ENCODE measurements at places on chromosomes 7 and 10.
A peak's percentile ranks its signal among the peaks of the same experiment; 100 is the strongest.

DNA sequence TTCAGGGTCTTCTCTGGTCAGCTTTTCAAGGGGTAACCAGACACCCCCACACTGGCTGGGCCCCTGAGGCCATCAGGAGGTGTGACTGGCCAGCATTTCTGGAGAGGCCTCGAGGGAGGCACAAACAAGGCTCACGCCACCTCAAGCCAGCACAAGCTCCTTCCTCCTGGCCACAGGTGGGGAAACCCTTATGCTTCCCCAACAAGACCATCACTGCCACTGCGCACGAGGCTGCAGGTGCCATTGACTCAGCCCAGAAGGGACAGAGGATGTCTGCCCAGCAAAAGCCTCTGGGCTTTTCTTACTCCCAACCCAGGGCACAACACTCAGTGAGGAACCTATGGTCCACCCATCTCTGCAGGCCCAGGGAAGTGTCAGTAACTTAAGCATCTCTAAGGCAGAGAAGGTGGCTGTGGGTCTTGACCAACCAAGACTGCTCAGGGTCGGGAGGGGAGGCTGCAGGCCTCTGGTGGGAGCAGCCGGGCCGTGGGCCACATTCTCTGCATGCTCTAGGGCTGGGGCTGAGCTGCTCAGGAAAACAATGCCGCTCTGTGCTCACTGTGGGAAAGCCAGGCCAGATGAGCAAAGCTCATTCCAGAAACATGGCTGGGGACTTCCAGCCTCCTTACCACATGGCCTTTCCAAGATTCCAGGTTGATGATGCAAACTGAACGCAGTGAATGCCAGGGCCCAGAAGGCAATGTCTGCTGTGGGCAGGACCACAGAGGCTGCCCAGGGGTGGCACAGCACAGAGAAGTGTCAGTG lies 24.2 kb upstream of the RASSF4 start:
- DNase-seq: peak; percentile 28

DNA sequence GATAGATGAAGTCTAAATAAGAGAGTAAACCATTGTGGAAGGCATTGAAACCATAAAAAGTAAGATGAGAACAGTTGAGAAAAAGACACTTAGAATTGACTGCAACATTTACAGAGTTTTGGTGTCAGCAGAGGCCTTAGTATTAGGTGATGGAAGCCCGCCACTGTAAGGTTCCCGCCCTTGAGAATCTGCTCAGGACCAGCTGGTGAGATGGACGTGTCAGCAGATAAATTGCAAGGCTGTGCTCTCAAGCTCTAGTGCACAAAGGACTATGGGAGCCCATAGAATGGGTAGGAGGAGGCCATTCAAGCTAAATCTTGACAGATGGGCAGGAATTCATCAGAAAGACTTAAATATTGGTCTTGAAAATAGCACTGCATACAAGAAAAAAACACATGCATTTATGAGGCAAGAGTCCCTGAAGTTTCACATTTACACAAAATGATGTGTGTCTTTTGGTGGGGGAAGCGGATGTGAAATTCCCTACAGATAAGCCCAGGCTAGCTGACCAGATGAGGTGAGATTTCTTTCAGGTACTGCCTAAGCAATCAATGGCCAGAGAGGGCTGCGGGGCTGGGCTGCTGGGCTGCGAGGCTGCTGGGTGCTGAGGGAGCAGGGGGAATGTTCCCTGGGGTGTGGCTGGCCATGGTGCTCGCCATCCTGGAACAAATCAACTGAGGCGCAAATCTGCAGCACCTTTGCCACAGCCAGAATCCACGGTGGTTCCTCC lies 42.5 kb downstream of the SYPL1 start:
- no peak for DNase-seq

GRCh38 chr7:121385800-121386179 lies 10.3 kb downstream of the FAM3C start:
- DNase-seq: no peak

- DNase-seq: no peak
Observed at GRCh38 chr7:30168835-30169573, 34.2 kb downstream of the MTURN start.
